PC-3 (cell line): ENCODE measurements at places on chromosomes 2 and 18. TPM values are rescaled to one million over a fixed set of nuclear protein-coding genes. Genes with fewer than 3 reads are reported as not detected.
A peak's percentile ranks its signal among the peaks of the same experiment; 100 is the strongest.

The MOCOS gene
- 5.1 TPM in 2 replicates for total RNA-seq

The AFF3 gene
- total RNA-seq, result 0.04 and 0.06 TPM in 2 replicates

The RAB6D gene
- not detected in 2 replicates for total RNA-seq

The KIF1A gene
- total RNA-seq, result 0.40 TPM in 1 of 2 replicates, not detected in the other

The XIRP2 gene
- 0.11 TPM in 1 of 2 replicates, not detected in the other for total RNA-seq

The SIGLEC15 gene
- 2.0 and 4.8 TPM in 2 replicates for total RNA-seq

The CCDC102B gene
- 2.2 and 2.4 TPM in 2 replicates for total RNA-seq

The FAM161A gene
- total RNA-seq, result 2.0 and 3.2 TPM in 2 replicates

The MAPK4 gene
- not detected in 2 replicates for total RNA-seq

The SERPINB12 gene
- not detected in 2 replicates for total RNA-seq

The CD8B2 gene
- total RNA-seq, result not detected in 2 replicates

The CXCR2 gene
- total RNA-seq, result not detected in 2 replicates

The PLEKHB2 gene
- total RNA-seq, result 64.5 and 73.9 TPM in 2 replicates

DNA sequence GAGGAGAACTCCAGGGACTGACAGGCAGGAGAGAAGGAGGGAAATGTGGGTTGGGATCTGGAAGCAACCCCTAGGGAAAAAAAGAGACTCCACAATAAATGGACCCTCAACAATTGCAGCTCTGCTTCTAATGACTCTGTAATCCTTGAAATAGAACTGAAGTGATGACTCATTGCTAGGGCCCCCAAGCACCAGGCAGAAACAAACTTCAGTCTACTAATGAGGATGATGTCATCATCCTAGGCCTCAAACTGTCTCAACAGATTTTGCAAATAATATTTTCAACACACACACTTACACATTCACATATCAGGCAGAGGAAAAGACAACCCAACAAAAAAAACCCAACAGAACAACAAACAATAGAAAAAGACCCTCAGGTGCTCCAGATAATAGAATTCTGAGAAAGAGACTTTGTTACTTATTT, 143.3 kb downstream of the HDAC4 start:
- peak; percentile 51 for DNase-seq

- DNase-seq, result no peak
These were observed 390.2 kb upstream of the NXPH2 start for GRCh38 chr2:139170406-139170805.

DNA sequence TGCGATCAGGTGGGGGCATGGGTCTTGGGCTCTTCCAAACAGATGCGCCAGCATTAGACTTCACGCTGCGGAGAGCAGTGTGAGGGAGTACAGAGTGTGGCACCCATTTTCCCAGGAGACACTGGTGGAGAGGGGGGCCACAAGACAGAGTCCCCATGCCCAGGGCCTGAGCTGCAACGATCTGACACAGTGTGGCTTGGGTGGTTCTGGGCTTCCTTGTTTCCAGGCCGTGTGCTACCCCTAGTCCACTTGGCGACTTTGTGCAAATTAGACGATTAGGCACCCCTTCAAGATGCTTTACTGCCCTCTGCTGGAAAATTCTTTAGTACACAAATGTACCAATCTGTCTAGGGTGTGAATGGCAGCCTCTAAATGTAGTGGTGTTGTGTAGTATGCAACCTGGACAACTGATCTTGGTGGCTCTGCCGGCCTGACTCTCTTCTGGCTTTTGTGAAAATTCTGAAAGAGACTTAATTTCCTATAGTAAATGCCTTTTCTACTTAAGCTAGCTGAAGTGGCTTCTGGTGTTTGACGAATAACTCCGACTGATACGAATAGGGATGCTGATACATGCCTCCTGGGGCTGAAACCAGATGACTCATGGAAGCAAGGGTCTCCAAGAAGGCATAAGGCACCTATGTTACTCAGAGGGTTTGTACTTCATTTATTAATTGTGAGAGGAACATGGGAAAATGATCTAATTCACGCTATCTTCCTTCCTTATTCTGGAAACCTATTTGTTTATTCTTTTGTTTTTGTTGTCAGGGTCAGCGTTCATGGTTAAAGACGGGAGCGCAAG, 92.3 kb upstream of the SMAD2 start:
- peak; percentile 73 for DNase-seq

GRCh38 chr2:227848586-227848985, 22.8 kb upstream of the DAW1 start:
- DNase-seq, result peak; percentile 60

DNA sequence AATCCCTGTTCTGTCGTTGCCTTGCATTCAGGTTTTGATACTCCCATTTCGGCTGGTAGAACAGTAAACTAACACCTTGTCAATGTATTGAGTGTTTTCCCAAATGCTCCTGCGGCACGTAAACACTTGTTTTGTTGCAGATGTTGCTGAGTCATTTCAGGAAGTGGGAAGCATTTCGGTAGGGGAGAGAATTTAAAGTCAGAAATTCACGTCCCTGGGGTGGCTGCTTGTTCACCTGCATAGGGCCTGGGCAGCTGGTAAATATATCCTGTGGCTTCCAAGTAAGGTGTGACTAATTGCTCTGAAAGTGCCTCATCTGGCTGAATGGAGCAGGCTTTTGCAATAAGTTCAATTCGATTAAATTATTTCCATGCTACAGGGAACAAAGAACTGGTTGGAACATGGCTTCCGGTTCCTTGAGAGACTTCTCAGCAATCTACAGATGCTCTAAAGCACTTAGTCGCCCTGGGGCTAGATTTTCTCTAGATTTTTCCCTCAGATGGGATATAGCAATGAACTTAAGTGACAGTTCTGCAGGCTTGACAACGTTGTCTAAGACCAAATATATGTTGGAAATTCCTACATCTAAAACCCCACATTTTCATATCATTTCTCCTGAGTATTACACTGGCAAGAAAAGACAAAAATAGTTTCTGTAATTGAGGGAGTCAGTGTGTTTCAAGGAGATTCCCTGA, 5.2 kb downstream of the GALR1 start:
- no peak for DNase-seq

DNA sequence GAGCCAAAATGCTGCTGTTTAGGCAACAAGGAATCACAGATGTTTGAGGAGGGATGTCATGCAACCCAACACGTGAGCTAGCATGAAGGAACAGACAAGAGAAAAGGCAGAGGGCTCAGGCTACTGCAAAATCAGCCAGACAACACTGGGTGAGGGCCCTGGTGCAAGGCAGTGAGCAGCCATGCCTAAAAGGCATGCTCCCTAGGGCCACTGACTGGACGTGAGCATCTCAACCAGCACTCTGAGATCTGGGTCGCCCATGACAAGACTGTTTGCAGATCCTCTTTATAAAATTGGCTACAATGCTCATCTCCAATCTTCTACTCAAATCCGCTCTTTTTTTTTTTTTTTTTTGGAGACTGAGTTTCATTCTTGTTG, 49.1 kb downstream of the KIAA2012 start:
- no peak for DNase-seq

- peak; percentile 82 for DNase-seq
These were observed 77.7 kb downstream of the GULP1 start for GRCh38 chr2:188369365-188369764.

GRCh38 chr2:54724560-54725342, 1.3 kb downstream of the EML6 start:
- peak; percentile 25 for DNase-seq

DNA sequence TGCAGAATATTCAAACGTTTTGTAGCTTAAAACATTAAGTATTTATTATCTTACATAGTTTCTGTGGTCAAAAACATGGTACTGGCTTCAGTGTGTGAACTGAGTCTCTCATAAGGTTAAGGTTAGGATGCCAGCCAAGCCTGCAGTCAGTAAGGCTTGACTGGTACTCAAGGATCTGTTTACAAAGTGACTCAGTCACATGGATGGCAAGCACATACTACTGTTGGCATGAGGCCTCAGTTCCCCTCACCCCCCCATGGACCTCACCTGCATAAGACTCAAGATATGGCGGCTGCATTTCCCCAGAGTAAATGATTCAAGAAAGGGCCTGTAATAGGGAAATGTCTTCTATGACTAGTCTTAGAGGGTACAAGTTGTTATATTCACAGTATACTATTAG, 1167.5 kb downstream of the DPP10 start:
- peak; percentile 4 for DNase-seq

DNA sequence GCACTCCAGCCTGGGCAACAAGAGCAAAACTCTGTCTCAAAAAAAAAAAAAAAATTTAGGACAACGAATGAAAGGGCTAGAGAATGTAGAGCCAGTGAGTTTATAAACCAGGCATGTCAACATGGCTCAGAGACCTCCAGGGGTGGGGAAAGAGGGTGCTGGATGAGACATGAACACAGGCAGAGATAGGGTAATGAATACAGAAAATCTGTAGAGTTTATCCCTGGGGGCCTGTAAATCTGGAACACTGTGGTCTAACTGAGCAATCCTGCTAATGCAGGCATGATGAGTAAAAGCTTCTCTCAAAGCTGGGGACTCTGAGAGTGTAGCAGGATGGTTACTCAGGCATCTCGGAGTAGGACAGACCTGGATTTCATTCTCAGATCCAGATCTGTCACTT, 59.2 kb upstream of the IGFBP2 start:
- DNase-seq, result no peak

- peak; percentile 67 for DNase-seq
These were observed 33.0 kb upstream of the GATA6 start for GRCh38 chr18:22136395-22136794.

GRCh38 chr2:164114937-164115336, 379.1 kb upstream of the FIGN start:
- DNase-seq, result no peak

DNA sequence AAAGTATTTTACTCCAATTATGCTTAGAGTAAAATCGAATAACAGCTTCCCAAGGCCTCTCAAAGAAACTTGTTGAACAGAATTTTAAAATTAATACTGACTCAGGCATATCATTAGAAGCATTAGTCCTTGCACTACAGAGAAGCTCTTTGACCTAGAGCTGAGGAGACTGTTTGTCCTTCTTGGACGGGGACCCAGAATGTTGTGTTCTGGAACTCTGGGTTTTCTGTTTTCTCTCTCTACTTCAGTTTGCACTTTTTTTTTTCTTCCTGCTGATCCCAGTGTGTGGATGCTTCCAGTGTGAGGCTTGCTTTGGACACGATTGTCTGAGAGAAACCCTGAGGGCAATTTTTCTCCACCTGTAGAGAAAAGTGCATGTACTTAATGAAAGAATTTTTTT, 847.6 kb downstream of the SOCS6 start:
- DNase-seq, result no peak

- DNase-seq, result no peak
These were observed 124.0 kb downstream of the TMEM200C start for GRCh38 chr18:5771343-5771742.

- no peak for DNase-seq
These were observed 284.9 kb downstream of the C1D start for GRCh38 chr2:67777836-67778429.

DNA sequence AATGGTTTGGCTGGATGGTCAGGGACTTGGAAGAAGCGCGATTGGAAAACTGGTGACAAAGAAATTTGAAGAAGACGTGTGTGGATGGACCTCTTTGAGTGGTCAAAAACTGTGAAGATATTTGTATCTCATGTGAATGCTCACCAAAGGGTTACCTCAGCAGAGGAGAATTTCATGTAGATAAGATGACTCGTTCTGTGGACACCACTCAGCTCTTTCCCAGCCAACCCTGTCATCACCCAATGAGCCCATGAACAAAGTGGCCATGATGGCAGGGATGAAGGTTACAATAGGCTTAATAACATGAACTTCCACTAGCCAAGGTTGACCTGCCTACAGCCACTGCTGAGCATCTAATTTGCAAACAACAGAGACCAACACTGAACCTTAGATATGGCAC, 248.3 kb downstream of the KCNE4 start:
- DNase-seq, result no peak

- no peak for DNase-seq
These were observed 61.8 kb downstream of the VAPA start for GRCh38 chr18:9975658-9976057.

DNA sequence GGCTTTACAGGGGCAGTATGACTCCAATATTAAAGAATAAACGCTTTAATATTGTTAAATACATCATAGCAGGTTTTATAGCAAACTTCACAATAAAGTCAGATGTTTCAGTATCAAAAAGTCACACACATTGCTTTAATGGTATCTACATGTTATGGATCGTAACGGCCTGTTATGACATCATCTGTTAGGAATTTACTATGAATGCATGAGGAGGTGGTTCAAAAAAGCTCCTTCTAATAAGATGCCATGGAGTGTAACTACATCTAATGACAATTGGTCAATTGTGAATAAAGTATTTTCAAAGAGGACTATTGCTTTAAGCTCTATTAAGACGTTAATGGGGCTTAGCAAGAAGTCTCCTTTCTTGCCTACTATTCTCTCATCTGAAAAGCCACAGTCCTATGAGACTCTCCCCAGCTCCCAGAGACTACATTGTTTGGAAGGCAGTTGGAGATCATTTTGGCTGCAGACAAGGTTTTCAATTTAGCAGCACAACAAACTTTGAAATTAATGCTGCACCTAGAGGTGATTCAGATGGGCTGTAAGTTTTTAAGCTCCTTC, 300.7 kb upstream of the MEIS1 start:
- no peak for DNase-seq

DNA sequence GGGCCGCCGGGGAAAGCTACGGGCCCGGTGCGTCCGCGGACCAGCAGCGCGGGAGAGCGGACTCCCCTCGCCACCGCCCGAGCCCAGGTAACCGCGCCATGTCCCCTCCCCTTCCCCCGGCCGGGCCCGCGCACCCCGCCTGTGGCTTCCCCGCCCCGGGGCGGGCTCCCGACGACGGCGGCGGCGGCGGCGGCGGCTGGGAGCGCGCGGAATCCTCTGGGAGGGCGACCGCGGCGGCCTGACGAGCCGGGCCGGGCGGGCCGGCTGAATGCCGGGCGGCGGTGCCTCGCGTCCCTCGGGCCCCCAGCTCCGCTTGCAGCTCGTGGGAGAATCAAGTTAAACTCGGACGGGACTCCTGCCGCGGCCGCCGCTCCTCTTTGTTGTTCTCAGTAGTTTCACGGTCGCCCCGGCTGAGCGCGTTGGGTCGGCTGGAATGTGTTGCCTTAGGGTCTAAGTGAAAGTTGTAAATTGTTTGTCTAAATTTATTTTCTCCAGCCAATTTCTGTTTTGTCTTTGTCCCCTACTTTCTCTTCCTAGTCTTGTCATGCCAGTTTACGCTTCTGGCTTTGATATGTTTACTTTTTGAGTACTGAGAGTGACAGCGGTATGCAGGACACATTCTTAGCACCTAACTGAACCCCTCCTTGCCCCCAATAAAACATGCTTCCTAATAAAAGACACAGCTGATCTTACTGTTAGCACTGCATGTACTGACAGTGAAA, 685 bp downstream of the SMAD4 start:
- peak; percentile 37 for DNase-seq
